ENCODE measurements at places on chromosomes 7 and 10.

DNA sequence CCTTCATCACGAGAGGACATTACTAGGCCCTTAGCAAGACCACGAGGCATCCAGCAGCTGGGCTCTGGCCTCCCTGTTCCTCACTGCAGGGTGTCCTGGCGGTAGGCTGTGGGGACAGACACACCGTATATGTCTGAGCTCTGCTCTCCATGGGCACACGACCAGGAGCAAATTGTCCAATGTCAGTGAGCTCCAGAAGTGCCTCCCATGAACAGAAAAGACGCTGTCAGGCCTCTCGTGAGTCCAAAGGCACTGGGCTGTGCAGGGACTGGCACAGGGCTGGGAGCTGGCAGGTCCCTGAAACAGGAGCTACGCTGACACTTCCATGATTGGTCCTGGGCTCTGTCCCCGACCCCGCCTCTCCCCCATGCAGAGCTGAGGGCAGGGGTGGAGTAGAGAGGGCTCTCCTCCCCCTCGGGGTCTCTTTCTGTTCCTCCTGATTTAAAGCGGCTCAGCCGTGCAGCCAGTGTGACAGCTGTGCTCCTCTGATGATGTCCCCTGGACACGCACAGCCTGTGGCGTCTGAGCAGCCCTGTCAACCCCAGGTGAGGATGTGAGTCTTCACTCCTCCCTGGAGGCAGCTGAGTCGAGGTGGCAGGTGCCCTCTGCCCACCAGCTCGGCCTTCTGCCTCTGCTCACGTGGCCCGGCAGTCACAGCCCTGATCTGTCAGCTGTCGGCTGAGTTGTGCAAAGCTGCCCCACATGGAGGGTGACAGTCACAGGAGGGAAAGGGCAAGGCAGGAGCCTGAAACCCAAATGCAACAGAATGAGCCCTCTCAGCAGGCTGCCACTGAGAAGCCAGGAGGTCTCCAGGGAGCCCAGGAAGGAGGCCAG, 13.0 kb downstream of the ANTXRL start:
- no peak for DNase-seq

DNA sequence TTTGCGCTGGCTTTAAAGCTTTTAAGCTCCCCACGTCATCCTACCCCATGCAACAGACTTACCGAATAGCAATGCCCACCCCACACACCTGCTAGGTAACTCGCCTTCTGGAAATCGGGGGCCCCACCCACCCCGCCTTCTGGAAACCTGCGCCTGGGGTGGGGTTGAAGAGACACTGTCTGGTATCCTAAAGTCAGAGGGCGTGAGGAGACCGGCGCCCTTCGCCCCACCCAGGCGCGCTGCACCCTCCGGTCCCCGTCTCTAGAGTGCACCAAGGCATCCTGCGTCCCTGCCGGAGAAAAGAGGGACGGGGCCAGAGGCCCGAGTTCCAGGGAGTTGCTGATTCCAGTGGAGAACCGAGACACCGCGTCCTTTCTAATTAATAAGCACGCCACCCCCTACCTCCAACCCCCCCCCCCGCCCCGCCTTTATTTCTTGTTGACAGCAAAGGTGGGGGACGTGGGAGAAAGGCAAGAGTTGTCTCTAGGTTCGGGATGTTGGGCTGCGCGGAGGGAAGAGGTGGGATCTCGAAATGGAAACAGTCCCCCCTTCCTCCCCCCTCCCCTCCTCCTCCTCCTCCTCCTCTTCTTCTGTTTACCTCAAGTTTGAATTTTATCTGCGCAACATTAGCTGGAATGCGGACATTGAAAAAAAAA, 220.9 kb upstream of the MKLN1 start:
- no peak for DNase-seq

- no peak for DNase-seq
These were observed 53.2 kb upstream of the SYPL1 start for GRCh38 chr7:106165337-106165736.

GRCh38 chr7:26854876-26855855, 9.2 kb downstream of the SKAP2 start:
- DNase-seq: no peak

DNA sequence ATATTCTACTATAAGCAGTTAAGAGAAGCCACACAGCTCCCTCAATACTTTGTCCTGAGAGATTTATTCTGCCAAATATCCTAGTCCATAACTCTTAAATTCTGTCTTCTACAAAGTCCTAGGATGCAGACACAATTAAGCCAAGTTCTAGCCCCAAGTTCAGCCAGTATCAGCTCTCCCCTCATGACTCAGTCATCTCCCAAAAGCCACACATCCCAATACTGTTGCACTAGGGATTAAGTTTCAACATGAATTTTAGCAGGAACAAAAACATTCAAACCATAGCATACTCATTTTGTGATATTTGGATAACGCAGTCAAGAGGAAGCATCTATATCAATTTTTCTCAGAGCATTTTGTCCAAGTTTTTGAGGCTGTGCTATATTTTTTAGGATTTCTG, 277.4 kb downstream of the FZD1 start:
- DNase-seq: no peak

GRCh38 chr10:50561266-50561665, 62.5 kb downstream of the SGMS1 start:
- no peak for DNase-seq

GRCh38 chr7:110095372-110096052, 995.4 kb upstream of the LRRN3 start:
- DNase-seq: no peak

DNA sequence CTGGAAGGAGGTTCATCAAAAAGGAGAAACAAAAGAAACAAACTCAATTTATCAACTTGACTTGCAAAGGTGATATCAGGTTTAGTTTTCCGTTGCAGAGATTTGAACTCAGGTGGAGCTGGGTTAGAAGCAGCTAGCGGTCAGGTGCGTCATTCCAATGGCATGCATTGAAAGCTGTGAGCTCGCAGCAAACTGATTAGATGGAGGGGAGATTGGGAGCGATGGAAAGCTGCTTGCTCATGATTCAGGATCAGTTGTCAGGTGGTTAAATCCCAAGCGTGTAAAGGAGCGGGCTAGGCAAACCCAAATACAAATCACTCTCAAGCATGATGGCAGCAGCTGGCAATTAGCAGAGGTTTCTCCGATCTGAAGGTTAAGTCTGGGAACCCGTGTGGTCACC, 49.3 kb upstream of the AFAP1L2 start:
- DNase-seq: no peak

- no peak for DNase-seq
These were observed 22.7 kb downstream of the OTUD1 start for GRCh38 chr10:23461557-23461956.

- DNase-seq: no peak
These were observed 39.0 kb downstream of the TET1 start for GRCh38 chr10:68598978-68599770.

DNA sequence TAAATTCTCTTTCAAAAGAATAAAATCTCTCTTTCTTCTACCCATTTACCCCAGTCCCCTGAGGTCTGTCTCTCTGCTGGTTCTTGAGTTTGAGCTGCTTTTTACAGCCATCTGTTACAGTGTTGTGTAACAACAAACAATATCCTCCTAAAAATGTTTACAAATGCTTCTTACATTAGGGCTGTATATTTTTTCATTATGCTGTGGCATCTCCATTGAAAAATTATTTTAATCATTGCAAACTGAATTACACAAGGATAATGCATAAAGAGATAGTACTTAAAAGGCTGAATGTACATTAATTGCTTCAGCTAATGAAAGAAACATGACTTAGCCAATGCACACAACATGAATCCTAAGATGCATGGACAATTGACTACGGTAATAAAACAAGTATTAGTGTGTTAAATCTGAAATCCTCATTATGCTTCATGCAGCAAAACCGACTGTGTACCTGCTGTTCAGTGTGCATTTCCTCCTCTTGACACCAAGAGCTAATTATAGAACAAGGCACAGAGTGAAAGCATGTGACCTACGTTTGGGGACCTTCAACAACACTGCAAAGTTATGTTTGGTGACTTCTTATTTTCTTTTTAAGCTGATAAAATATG, 181.7 kb upstream of the RHOBTB1 start:
- DNase-seq: no peak

DNA sequence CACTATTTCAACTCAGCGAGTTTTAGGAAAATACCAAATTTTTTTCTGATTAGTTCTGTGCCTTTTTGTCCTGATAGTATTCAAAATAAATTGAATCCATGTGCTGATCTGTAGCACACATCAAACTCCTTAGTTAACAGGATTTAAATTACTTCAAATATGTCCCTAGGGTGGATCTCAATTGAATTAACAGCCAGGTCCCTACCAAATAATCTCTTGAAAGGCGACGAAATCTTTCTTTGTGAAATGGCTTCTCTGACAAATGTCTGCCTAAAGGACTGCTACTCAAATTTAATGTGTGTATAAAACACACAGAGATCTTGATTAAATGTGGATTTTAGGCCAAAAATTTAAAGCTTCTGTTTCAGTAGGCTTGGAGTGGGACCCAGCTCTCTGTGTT, 989.6 kb upstream of the KCND2 start:
- no peak for DNase-seq

- no peak for DNase-seq
These were observed 252.3 kb downstream of the GATA3 start for GRCh38 chr10:8306685-8307364.

DNA sequence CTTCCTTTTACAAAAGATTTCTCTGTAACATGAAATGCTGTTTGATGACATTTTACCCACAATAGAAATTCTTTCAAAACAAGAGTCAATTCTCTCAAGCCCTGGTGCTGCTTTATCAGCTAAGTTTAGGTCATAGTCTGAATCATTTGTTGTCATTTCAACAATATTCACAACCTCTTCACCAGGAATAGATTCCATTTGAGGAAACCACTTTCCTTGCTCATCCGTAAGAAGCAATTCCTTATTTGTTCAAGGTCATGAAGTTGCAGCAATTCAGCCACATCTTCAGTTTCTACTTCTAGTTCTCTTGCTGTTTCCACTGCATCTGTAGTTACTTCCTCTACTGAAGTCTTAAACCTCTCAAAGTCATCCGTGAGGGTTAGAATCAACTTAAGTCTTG, 315.3 kb downstream of the TYW1 start:
- no peak for DNase-seq

GRCh38 chr7:134766779-134767519, 12.5 kb upstream of the CALD1 start:
- no peak for DNase-seq

DNA sequence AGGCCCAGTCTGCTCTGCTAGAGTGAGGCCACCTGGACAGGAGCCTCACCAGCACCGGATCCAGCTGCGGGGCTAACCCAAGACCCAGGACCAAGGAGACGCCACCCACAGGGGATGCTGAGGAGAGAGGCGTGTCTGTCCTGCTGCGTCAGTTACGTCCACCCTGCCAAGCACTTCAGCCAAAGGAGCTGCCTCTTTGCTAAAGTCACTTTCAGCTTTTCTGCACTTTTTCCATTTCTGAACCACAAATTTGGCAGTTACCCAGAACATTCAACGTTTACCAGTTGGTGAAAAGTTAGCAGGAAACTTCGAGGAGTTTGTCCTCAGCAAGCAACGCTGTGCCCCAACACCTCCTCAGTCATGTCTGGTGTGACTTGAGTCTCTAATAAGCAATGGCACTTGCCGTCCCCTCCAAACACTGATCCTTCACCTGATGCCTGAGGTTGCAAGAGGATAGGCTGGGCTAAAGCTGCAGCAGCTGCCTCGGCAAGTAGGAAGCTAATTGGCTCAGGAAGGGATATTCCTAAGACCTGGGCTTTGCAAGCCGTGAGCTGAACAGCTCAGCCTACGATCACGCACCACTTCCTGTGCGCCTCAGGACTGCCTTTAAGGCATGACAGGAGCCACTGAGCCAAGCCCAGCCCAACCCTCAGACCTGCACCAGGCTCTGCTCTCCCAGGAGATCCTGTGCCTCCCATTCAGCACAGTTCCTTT, 40.1 kb downstream of the KCNH2 start:
- DNase-seq: no peak

- no peak for DNase-seq
These were observed 49.0 kb upstream of the TRIM8 start for GRCh38 chr10:102595293-102595692.

- no peak for DNase-seq
These were observed 83.3 kb upstream of the PAX2 start for GRCh38 chr10:100662067-100662466.

DNA sequence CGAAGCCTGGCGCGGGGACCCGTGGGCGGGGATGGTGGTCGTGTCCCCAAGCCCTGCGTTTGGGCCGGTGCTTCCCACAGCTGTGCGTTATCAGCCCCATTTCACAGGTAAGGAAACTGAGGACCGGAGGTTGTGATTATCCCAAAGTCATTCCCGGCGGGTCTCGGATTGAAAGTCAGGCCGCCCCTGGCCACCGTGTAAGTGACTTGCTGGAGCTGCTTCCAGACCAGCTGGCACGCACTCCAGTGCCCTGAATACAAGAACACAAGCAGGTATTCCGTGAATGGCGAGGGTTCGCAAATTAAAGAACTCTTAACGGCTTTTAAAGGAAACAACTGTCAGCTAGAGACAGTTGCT, 675 bp upstream of the ATE1 start:
- DNase-seq: no peak

- no peak for DNase-seq
These were observed 63.1 kb upstream of the CACNA2D1 start for GRCh38 chr7:82506702-82507101.

GRCh38 chr10:132237871-132238270, 51.1 kb downstream of the DPYSL4 start:
- no peak for DNase-seq

GRCh38 chr10:48821692-48822091, 117.9 kb downstream of the LRRC18 start:
- no peak for DNase-seq

DNA sequence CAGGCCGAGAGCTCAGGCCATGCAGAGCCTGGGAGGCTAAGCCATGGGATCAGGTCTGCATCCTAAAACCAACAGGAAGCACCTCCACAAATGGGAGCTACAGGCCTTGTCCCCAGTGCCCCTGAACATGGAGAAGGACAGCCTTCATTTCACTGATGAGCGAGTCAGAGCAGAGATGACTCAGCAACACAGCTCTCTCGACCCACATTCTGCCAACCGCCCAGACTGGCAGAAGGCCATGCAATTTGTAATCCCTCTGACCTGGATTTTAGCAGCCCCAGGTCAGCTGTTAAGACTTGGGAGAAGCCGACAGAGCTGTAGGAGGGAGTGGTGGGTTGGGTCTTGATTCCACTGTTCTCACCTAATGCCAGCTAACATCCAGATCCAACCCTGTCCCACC, 25.5 kb downstream of the VOPP1 start:
- no peak for DNase-seq

DNA sequence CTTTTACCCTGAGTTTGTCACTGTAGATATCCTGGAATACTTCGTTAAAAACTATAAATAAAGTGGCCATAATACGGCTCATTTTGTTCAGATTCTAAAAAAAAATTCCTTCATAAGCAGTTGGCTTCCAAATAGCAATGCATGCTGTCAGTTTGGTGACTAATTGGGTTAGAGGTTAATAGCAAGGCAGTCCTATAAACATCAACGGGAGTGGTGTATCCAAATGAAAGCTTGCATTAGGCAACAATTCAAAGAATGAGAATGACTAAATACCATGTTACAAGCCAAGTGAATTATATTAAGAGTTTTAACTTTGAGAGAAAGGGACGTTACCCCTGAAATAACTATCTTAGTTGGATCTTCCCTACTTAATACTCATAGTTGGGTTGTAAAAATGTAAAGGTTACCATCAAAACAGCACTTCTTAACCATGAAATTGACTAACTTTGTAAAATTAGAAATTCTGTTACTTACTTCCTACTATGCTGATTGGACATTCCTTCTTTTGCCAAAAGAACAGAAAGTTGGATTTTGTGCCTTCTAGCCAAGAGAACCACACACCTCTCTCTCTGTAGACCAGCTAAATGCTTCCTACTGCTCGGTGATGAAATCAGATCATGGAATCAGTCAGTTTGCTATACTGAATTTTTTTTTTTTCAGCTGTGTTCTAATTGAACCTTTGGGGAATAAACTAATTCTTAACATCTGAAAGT, 98.0 kb downstream of the KAT6B start:
- DNase-seq: no peak

- DNase-seq: no peak
These were observed 122.1 kb downstream of the HIP1 start for GRCh38 chr7:75616421-75617167.
